CD4-positive, CD25-positive, alpha-beta regulatory T cell (primary cell): ENCODE measurements at places on chromosomes 6 and 20.

DNA sequence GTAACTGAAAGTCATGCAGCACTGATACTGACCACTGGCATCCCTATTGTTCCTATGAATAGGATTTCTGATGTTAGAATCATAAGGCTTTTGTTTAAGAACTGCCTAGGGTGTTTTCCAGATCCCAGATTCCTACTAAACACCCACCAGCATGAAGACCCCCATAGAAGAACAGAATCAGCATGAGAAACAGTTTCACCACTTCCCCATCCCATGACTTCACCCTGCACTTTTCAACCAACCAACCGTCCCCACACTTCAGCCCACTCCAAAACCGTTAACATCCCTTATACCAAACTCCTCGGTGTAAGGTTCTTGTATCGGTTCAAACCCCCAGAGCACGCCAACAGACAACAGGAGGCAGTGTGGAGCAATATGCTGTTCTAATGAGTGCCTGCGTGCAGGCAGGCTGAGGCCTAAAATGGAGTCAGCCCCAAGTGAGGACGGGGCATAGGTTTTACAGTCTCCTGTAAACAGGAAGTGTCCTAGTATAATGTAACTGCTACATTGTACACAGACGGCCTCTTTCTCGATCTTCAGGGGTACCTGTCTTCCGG lies 11.4 kb upstream of the SSTR4 start:
- DNase-seq, result no peak

DNA sequence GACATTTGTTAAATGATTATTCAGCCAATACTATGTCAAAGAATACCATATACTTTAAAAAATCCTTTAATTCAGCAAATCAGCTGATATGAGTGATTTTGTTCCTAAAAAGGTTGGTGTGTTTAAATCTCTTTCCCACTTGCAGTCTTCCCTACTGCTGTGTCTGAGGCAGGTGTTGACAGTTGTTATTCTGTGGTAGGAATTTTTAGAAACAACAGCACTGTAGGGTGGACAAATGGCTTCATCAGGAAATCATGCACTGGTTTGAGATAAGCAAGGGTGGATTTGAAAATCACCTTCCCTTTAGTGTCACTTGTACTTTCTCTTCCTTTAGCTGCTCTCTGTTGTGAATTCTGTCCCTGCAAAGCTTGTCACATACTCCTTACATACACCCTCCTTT lies 213.7 kb upstream of the SGK1 start:
- no peak for DNase-seq

DNA sequence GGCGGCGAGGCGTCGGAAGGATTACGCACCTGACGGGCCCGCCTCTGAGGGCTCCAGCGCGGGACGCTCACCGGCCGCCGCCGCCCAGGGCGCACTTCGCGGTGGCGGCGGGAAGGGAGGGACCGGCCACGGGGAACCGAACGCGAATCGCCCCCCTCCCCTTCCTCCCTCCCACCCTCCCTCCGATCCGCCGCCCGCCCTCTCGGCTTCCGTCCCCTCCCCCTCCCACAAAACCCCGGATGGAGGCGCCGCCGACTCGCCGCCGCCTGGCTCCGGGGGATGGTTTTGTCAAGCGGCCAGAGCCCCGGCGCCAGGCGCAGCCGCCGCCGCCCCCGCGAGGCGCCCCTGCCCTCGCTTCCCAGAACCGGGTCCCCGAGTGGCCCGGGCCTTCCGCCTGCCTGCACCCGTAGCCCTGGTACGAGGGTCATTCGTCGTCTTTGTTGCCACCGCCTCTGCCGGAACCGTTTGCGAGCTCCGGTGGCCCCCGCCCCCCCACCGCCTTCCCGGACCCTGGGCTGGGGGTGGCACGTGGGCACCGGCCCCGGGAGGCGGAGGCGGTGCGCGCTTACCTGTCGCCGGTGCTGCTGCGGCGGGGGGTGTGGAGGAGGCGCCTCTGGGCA lies 398 bp downstream of the ZBTB2 start:
- DNase-seq, result peak; percentile 88

- no peak for DNase-seq
These were observed 202.2 kb downstream of the ATXN1 start for GRCh38 chr6:16559071-16559470.
